ENCODE measurements at places on chromosomes 1 and 21. TPM values are rescaled to one million over a fixed set of nuclear protein-coding genes. Genes with fewer than 3 reads are reported as not detected.

Gene MSH4
- not detected for total RNA-seq

Gene UBXN10
- 1.1 TPM for total RNA-seq

Gene CHIA
- not detected for total RNA-seq

Gene SLC44A3
- total RNA-seq, result 5.4 TPM

Gene SZRD1
- 59.2 TPM for total RNA-seq

Gene LAMTOR2
- 41.4 TPM for total RNA-seq

Gene POGK
- total RNA-seq, result 18.7 TPM

Gene DISP3
- not detected for total RNA-seq

Gene SPRR1B
- total RNA-seq, result 3,090 TPM

Data from esophagus squamous epithelium (tissue), 5 donors.